Urinary bladder (tissue), 4 donors: ENCODE measurements at places on chromosomes 13 and 19. TPM values are rescaled to one million over a fixed set of nuclear protein-coding genes. Genes with fewer than 3 reads are reported as not detected.

The CYP2F1 gene
- not detected for total RNA-seq

The KIR3DL2 gene
- total RNA-seq, result not detected

The ZFP36 gene
- total RNA-seq, result 13.0 TPM

The KLK15 gene
- total RNA-seq, result not detected

The NKPD1 gene
- total RNA-seq, result 0.58 TPM

The ADGRE3 gene
- total RNA-seq, result 0.16 TPM

The CBLC gene
- total RNA-seq, result 4.7 TPM

The ARID3A gene
- total RNA-seq, result 9.1 TPM

The CATSPERD gene
- total RNA-seq, result not detected
